ENCODE measurements at places on chromosomes 6 and 20.

DNA sequence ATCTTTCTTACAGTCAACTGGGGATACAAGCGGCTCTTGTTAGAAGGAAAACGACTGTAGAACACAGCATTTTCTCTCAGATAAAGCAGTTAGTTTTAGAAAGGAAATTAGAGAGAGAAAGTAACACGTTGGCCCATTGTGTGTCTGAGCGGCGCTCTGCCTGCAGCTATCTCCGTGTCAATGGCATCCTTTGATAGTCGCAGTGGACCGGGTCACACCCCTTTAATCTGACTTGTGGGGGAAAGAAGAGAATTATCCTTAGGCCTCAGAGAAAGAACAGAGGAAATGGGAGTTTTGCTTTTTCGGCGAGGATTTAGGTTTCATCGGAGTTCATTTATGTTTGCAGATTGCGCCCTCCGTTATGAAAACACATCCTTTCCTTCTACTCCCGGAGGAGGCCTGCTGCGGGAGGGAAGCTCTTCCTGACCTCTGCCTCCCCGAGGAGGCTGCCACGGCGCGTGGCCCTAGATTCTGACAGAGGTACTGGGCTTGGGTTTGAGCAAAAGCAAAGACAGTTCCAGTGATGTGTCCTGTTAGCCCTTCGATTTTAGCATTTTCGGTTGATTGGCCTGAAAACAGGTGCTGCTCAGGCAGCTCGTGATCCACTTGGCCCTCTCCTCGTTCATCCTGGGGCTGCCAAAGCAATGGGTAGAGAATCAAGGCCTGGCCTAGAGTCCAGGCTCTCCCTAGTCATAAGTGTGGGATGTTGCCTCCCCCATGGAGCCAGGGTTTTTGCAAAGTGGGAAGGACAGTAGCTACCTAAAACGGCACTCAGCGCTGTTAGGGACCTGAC is 74.9 kb downstream of the ZDHHC14 start:
- DNase-seq, result no peak

GRCh38 chr6:142914369-142914768 is 30.6 kb downstream of the HIVEP2 start:
- no peak for DNase-seq

DNA sequence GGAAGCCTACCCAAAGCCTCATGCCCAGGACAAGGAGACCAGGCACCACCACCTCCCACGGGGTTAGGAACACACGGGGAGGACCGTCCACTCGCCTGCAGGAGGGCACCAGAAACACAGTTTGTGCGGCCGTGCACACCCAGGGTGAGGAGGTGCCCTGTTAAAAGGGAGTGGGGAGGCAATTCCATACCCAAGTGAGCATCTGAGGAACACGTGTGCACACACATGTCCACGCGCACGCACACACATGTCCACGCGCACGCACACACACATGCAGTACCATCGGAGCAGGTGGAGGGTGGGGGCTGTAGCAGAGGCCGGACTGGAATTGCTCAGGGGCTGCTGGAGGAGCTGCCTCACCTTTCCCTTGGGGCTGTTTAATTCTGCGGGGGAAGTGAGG is 259.4 kb downstream of the TAF4 start:
- DNase-seq, result no peak

GRCh38 chr6:56695702-56696101 is 53.0 kb upstream of the DST start:
- no peak for DNase-seq

DNA sequence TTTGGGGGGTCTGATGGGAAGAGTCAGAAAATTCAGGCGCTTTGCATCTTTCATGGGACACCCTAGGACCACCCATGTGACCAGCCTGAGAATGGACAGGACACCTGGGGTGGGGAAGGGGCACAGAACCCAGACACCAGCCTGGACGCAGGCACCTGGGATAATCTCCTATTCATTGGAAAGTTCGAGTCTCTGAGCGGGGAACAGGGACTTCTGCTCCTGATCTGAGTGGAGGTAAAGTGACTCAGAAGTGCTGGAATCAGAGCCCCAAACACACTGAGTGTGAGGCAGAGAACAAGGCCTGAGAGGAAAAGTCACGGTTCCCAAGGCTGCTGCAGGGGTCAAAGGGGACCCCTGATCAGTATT is 1.4 kb downstream of the HLA-B start:
- no peak for DNase-seq

GRCh38 chr6:53326372-53327016 is 22.3 kb downstream of the ELOVL5 start:
- no peak for DNase-seq

DNA sequence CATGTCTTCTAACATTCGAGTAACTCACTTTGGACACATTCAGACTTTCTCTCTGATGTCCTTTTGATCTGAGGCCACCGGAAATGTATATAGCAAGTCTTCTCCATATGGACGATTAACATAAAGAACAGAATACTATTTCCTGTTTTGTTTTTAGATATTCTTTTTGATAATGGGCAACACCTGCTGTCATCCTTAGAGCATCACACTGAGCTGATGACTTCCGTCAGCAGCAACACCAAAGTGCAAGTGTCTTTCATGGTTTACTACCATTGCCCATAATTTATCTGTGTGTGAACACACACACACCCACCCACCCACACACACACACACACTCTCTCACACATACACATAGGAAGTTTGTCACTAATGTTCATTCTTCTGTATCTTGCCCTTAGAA is 112.7 kb upstream of the SIM1 start:
- no peak for DNase-seq

DNA sequence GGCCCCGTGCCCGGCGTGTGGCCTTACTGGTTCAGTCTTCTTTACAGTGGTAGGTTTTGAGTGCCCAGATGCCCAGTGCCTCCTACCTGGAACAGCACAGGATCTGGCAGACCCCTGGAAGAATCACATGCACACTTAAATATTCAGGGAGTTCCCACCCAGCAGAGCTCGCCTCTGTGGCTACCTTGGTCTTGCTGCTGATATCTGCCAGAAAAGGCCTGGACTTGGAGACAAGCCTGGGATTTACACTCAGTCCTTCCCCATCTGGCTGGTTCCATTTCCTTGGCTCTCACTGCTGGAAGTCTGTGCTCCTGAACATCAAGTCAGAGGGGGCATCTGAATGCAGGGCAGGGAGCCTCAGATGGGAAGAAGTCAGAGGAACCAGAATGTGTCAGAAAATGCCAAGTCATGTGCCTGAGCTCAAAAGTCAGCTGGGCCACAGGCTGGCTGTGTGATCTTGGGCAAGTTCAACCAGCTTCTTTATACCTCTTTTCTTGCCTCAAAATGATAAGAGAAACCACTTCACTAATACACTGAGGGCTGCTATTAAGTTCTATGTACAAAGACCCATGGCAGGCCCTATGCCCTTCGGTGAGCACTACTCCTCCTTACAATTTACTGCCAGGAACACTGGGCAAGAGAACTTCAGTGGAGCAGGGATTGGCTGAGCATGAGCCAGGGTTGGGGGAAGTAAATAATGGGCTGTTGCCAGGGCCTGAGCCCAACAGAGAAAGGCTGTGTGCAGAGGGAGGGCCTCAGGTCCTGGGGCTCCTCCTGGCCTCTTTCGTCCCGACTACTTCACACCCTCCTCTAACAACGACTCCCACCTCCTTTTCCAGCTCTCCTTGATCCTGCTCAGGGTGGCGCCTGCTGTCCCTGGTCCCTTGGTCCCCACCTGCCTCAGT is 158.1 kb upstream of the PROKR2 start:
- no peak for DNase-seq

DNA sequence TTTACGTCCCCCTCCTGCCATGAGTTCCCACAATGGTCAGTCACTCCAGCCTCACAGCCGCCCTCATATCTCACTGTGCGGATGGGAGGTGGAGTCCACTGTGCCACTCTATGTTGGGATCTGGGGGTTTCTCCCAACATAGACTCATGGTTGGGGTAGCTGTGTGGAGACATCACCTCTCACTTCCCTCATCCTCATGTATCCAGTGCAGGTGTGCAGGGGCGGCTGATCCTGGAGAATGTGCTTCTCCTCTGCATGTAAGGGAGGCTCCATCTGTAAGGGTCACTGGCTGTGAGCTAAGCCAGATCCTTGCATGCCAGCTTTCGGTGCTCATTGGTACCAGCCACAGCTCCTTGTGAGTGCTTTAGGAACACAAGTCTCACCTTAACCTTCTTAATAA is 400.8 kb downstream of the CDH26 start:
- no peak for DNase-seq

GRCh38 chr6:137102851-137103492 is 58.2 kb upstream of the IL20RA start:
- peak; percentile 85 for DNase-seq

DNA sequence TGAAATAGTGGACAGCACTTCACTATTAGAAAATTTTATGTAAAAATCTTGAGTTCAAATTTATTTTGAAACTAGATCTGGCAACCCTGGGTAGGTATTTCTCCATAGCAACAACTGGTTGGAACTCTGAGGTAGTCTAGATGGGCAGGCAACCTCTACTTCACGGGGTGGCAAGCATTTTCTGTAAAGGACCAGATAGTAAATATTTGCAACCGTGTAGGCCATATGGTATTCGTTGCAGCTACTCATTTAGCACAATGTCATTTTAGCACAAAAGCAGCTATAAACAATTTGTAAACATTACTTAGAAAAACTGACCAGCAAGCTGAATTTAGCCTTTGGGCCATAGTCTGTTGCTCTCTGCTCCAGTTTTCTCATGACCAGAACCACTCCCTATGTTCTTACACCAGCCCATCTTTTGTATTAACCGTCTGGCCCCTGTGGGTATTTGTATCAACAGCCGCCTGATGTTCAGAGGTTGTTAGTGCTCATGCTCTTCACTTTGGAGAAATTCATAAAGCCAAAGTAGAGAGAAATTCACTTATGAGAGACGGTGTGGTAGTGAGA is 29.2 kb downstream of the LGSN start:
- DNase-seq, result no peak

GRCh38 chr6:155528335-155528734 is 72.7 kb upstream of the NOX3 start:
- DNase-seq, result no peak

- peak; percentile 10 for DNase-seq
These were observed 29.8 kb downstream of the USP45 start for GRCh38 chr6:99485395-99485773.

DNA sequence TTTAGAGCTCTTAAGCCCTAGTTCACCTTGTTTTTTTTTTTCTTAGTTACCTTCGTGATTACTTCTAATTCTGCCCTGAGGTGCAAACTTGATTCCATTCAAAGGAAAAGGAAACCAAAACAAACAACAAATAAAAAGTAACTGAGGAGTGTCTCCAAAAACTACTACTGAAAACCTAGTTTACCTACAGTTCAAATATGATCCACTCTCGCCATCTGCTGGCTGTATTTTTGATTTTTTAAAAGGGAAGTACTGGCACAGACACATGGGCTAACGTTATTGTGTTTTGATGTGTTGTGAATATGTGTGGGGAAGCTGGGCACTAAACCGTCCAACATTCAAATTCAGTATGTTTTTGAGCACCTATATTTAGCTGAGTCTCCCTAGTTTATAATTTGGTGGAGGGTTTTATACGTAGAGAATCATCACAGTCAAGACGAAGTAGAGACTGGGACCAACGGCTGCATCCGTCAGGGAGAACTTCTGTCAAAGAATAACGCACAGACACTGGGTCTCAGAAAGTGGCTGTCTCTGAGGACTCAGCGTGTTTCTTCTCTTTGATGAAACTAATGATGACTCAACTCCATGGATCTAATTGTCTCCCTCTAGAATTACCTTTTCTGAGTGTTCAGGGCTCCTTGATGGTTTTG is 373.5 kb upstream of the BTBD3 start:
- peak; percentile 12 for DNase-seq

- DNase-seq, result no peak
These were observed 13.5 kb upstream of the DACT2 start for GRCh38 chr6:168333039-168333438.

DNA sequence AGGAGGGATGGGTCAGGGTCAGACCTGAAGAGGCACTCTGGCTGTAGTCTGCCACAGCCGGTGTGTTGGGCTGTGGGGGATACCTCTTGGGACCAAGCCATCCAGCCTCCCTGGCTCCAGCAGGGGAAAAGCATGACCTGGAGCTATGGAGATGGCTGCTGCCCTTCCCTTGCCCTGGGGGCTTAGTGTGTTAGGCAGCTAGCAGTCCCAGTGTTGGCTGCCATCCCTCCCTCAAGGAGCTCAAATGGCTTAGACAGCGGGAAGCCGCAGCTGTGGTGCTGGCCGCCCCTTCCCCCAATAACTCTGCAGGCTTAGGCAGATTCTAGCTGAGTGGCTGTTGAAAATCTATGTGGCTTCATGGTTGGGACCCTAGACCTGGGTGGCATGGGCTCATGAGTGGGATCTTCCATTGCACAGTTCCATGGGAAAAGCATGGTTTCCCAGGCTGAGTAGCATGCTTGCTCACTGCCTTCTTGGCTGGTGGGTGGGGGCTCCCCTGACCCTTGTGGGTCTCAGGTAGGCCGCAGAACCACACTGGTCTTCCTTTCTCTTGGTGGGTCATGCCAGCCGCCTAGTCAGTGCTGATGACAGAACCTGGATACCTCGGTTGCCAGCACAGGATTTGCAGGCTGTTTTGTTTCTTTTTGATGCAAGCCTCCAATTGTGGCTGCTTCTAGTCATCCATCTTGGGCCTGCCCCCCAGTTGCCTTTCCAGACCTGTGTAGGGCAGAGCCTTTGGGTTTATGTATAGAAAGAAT is 69.0 kb upstream of the AHI1 start:
- DNase-seq, result no peak

GRCh38 chr6:168387911-168388310 is 53.1 kb upstream of the SMOC2 start:
- DNase-seq, result no peak

DNA sequence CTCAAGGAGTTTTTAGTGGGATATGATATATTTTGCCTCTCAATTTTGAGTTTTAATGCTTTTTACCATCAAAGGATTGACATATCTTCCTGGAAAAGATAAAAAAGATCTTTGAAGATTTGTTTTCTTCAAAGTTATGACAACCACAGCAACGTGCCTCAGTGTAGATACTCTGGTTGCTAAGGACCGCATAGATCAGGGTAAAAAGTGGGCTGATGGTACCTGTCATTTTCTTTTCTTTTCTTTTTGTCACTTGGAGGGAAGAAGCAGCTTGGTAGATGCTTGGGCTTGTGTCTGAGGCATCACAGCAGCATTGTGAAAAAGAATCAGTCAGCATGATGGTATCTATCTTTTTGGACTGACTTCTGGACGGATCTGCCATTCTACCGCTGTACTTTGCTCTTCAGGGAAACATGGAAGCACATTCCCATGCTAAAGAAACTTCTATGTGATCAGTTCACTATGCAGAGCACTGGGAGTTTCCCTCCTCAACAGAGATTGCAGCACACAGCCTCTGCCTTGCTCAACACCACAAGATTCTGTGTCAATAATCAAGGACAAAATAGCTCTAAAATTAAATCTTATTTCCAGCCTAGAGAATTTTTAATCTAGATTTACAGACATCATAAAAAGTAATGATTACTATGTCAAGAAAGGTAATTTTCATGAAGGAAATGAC is 54.8 kb upstream of the SGK1 start:
- no peak for DNase-seq

- DNase-seq, result no peak
These were observed 131.6 kb upstream of the OLIG3 start for GRCh38 chr6:137625808-137626207.

GRCh38 chr6:167949121-167949684 is 48.3 kb upstream of the KIF25 start:
- DNase-seq, result no peak

- no peak for DNase-seq
These were observed 198.5 kb downstream of the PREX1 start for GRCh38 chr20:48629069-48629959.

Measured in naive B cell (primary cell).